Stimulated activated CD4-positive, alpha-beta T cell treated with anti-CD3 and anti-CD28 coated beads, Interleukin-1b, Interleukin-23, amount 100 ng/mL, for 4 hours (primary cell): ENCODE measurements at places on chromosomes 6 and 20.

- DNase-seq, result peak; percentile 36
Observed at GRCh38 chr6:16409531-16410441, 171.4 kb downstream of the GMPR start.

DNA sequence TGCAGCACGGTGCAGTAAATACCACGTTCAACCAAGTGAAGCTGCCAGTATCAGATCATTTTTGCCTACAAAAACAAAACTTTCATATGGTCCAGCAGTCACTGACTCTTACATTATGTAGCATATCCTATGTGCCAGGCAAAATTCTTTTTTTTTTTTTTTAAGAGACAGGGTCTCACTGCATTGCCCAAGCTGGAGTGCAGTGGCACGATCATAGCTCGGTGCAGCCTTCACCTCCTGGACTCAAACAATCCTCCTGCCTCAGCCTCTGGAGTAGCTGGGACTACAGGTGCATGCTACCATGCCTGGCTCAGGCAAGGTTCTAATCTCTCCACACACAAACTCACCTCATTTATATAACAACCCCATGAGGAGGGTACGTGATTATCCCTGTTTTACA lies 208.6 kb upstream of the JARID2 start:
- DNase-seq, result no peak

DNA sequence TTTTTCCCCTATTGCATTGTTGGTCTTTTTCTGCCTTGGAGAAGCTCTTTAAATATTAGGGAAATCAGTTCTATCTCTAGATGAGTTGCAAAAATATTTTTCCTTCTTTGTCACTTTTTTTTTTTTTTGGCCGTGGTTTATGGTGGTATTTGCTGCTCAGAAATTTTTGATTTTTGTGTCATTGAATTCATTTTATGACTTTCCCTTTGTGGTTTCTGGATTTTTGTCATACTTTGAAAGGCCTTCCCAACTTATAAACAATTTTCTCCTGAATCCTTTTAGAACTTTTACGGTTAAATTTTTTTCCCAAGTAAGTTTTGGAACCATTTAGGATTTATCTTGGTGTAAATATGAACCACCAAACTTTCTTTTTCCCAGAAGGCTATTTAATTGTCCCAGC lies 145.6 kb downstream of the GJA10 start:
- DNase-seq, result no peak

DNA sequence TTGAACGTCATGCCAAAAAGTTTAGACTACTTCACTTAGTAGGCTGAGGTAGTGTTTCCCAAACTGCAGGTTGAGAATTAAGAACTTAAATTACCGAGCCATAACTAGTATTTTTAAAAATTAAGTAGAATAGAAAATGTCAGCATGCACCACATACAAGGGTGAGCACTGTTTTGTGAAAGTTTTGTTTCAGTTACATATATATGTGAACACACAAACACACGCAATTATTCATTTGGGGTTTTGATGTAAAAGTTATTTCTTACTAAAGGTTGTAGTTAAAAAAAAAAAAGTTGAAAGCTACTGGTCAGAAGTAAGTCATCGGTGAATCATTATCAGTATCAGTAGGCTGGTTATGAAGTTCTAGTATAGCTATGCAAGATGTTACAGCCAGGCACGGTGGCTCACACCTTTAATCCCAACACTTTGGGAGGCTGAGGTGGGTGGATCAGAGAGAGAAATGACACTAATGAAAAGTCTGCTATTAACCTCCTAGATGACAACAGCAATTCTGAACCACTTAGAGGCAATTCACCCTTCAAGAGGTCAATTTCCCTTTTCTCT lies 24.1 kb downstream of the FASTKD5 start:
- no peak for DNase-seq

DNA sequence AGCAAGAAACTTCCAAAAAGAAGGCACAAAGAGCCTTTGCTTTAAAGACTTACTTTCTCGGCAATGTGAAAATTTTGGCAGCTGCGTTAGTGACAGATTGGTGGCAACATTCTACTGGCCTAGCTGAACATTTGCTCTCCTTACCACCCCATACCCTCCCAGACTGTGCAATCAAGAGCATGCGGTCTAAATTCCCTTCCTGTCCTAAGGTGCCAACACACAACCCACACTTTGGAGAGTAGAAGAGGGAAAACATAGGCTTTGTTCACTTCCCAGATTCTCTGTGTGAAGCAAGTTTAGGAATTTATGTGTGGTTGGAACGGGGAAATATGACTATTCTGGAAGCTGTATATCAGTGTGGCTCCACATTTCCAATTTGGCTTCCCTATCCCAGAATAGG lies 29.8 kb upstream of the NEDD9 start:
- no peak for DNase-seq

DNA sequence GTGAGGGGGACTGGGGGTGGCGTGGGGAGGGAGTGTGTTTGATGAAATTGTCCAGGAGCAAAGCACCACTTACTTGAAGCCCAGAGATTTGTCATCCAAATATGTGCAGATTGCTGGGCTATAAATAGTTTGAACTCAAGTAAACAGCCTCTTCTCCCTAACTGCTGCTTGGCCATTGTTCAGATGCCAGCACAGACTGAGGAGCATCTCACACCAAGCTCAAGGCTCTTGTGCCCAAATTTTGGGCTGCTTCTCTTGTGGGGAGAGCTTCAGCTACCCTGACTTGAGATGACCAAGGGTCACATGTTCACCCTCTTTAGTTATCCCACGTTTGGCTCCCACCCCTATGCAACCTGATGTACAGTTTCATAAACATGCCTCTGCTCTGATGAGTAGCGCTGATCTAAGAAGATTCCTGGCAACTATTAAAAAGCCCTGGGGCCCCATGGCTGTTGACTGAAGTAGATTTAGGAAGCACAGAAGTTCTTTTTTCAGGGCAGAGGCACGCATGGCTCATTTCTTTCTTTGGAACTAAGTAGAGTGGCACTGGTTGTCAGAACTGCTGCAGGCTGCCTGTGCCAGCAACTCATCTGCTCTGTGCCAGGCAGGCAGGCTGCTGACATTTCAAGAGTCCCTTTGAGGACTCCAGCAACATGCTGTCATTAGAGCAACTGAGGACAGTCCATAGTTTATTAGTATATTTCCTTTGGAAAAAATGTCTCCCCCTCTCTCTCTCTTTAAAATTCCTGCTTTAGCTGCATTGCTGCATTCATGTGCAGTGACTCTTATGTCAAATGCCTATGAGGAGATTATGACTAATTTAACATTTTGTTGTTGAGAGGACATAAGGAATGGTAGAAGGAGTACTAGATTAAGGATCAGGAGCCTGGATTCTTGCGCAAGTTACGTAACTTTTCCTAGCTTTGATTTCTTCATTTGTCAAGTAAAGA lies 9.6 kb upstream of the PKIG start:
- no peak for DNase-seq

- no peak for DNase-seq
Observed at GRCh38 chr6:8608737-8609136, 173.4 kb upstream of the SLC35B3 start.

- DNase-seq, result no peak
Observed at GRCh38 chr20:57849121-57849520, 139.3 kb upstream of the PMEPA1 start.

DNA sequence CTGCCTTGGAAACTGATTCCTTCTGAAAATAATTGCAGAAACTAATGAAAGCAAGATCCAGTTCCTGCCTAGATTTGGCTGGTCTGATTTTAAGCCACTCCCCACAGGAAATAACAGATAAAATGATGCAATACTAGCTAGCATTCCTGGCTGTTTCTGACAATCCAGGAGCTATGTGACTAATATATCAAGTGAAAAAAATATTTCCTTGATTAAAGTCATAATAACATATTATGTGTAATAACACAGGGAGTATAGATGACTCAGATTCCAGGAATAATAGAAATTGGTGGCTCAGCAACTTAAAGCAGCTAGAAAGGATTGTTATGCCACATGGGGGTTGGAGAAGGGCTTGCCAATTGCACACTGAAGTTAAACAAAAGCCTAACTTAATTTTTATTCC lies 182.7 kb upstream of the SALL4 start:
- DNase-seq, result no peak

DNA sequence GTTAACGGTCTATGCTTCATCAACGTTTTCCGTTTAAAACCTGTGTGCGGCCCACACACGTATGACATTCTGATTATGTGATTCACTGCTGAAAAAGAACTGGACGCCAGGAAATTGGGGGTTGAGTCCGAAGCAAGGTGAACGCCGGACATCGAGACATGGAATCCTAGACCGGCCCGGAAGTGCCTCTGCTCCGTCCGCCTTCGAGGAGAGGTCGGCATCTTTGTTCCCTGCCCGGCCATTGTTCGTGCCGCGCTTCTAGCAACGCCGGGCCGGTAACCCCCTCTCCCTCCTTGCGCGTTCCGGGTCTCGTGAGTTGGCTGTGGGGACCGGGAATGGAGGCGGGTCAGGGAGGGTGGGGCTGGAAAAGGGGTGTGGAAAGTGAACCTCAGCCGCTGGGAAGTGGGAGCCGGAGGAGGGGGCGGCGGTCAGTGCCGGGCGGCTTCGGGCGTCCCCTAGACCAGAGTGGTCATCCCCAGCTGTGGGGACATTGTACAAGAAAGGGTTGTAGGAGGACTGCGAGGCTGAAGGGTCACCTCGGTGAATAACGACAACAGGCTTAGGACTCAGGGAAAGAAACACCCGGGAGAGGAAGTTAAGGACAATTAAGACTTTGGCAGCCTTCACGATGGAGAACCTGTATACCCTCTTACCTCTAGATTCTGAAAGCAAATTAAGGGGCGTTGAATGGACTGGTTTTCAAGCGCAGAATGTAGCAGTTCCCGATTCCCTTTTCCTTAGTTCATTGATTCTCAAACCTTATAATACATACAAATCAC lies at the start of gene ZSCAN9:
TSS of gene ZSCAN9 (plus strand) at position 220 of the 779 bp plus-strand sequence. CDS start 1,810 bp downstream, outside the sequence.
- no peak for DNase-seq

GRCh38 chr6:30542404-30542725 lies 13.9 kb downstream of the GNL1 start:
- no peak for DNase-seq

- no peak for DNase-seq
Observed at GRCh38 chr6:143700684-143701348, 23.1 kb downstream of the PHACTR2 start.

DNA sequence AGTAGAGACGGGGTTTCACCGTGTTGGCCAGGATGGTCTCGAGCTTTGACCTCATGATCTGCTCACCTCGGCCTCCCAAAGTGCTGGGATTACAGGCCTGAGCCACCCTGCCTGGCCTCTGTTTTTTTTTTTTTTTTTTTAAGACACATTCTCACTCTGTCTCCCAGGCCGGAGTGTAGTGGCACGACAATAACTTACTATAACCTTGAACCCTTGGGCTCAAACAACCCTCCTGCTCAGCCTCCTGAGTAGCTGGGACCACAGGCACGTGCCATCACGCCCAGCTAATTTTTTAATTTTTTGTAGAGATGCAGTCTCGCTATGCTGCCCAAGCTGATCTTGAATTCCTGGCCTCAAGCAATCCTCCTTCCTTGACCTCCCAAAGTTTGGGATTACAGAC lies 26.6 kb downstream of the CPXM1 start:
- no peak for DNase-seq
